Cardiac septum (tissue), 1 donor: ENCODE measurements at places on chromosomes 11 and 22.

DNA sequence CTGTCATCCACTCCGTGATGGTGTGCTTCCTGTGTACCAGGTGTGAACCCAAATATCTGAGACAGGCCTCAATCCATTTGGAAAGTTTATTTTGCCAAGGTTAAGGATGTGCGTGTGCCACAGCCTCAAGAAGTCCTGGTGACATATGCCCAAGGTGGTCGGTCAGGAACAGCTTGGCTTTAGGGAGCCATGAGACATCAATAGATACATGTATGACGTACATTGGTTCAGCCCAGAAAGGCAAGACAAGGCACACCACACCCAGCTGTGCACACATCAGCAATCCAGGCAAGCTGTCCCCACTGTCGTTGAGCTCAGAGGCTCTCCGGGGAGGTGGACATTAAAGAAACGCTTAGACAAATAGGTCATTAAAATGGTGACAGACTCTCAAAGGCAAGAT, 56.8 kb upstream of the SHANK2 start:
- peak; percentile 22 for DNase-seq

- peak; percentile 76 for DNase-seq
These were observed 150.7 kb downstream of the PKNOX2 start for GRCh38 chr11:125315079-125315740.

DNA sequence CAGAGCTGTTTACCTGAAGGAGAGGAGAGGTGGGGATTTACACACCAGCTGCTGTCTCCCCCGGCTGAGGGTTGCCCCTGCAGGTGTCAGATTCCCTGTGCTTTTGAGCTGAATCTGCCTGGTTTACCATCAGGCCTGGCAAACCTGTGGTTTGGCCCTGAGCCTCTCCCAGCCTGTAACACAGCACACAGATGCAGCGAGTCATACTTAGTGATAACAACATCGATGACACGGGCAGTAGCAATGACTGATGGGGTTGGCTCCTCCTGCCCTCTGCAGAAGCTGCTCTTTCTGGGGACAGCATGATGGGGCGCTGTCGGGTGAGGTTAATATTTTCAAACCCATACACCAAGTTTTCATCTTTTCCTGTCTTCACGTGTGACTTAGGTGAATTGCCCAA, 380.0 kb upstream of the B3GAT1 start:
- no peak for DNase-seq

DNA sequence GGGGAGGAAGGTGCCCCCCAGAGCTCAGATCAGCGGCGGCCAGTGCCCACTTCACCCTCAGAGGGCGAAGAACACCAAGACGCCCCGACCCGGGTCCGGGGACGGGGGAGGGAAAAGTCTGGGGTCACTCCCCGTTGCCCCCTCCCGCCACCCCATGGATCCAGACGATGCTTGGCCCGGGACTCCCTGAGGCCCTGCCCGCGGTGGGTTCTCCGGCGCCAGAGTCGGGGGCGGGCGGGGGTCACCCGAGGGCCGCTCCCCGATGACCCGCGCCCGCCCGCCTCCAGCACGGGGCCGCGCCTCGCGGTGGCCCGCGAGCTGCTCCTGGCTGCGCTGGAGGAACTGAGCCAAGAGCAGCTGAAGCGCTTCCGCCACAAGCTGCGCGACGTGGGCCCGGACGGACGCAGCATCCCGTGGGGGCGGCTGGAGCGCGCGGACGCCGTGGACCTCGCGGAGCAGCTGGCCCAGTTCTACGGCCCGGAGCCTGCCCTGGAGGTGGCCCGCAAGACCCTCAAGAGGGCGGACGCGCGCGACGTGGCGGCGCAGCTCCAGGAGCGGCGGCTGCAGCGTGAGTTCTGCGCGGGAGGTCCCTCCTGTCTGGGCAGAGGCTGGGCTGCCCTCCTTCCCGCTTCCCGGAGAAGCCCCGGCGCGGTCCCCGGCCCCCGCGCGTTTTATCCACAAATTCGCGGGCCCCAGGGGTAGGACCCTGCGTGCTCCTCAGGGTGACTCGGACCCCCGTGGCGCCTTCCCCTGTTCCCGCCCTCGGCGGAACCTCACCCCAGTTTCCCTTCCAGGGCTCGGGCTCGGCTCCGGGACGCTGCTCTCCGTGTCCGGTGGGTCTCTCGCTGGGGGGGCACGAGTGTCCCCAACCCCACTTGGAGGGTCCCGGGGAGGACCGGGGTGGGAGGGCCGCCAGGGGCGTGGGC, 1.1 kb downstream of the NLRP6 start:
- no peak for DNase-seq

DNA sequence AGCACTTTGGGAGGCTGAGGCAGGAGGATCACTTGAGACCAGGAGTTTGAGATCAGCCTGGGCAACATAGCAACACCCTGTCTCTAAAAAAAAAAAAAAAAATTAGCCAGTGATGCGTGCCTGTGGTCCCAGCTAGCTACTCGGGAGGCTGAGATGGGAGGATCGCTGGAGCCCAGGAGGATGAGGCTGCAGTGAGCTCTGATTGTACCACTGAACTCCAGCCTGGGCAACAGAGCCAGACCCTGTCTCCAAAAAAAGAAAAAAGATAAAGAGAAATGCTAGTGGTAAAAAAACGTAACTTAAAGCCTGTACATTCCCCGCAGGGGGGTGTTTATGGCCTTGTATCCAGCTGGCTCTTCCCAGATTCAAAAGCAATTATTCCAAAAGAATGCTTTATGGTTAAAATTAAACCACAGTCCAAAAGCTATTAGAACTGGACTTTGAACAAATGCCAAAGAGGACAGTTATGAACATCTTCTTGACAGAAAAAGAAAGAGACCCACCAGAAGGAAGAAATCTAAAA, 16.4 kb upstream of the SNX32 start:
- DNase-seq = no peak

DNA sequence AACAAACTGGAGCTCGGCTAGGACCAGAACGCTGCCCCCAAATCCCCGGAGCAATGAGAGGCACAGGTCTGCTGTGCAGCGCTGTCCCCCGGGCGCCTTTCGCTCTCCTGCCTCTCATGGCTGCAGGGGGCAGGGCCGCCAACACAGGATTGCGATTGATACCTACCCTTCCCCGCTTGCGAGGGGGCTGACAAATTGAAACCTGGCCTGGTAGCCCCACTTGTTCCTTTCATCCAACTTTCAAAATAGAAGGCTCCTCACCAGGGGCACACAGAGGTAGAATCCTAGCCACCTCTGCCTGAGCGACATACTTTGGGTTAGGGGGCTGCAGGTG, 642 bp upstream of the CASTOR1 start:
- no peak for DNase-seq

- DNase-seq = peak; percentile 88
These were observed 7.7 kb downstream of the RIN1 start for GRCh38 chr11:66328302-66329144.

DNA sequence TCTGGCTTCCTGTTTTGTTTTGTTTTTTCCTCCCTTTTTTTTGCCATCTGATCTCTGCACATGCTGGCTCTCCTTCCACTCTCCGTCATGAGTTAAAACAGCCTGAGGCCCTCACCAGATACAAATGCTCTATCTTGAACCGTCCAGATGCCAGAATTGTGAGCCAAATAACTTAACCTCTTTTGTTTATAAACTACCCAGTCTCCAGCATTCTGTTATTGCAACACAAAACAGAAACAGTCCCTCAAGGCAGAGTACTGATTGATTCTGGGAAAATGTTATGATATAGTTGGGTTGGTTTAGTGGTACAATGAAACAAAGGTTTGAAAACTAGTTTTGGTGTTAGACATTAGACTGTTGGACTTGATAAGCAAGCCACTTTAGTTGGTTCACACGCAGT, 1390.0 kb upstream of the RAG2 start:
- no peak for DNase-seq

DNA sequence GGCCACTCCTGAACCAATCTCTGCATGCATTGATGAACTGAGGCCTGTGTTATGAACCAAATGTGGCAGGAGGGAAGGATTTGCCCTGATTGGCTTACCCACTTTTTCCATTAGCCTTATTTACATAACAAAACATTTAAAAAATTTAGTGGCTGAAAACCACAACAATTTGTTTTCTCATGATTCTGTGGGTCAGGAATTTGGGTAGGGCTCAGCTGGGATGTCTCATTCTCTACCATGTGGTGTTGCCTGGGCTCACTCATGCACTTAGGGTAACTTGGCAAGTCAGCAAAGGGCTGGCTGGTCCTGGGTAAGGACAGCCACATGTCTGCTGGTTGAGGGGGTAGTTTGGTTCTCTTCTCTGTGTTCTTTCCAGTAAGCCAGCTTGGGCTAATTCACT, 35.1 kb upstream of the CYP2R1 start:
- DNase-seq = no peak

GRCh38 chr11:2342981-2343380, 34.1 kb upstream of the CD81 start:
- peak; percentile 27 for DNase-seq

GRCh38 chr11:8333376-8333775, 69.7 kb upstream of the LMO1 start:
- no peak for DNase-seq

DNA sequence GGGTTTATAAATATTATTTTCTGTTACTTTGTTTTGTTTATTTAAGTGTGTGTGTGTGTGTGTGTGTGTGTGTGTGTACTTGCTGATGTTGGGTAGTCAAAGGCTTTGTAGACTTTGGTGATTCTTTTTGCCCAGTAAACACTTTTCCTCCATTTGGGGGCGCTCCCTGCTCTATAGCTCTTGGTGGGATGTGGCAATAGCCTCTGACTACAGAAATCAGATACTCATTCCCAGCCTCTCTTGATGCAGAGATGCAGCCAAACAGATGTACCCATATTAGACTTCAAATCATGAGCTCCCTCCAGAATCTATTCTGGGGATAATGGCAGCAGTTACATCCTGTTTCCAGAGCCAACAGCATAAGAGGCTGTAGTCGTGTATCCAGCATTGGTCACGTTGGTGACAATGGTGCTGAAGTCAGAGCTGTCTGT, 33.4 kb upstream of the APOL5 start:
- DNase-seq = no peak

- DNase-seq = no peak
These were observed 3.1 kb upstream of the SH3BP1 start for GRCh38 chr22:37636186-37636948.

DNA sequence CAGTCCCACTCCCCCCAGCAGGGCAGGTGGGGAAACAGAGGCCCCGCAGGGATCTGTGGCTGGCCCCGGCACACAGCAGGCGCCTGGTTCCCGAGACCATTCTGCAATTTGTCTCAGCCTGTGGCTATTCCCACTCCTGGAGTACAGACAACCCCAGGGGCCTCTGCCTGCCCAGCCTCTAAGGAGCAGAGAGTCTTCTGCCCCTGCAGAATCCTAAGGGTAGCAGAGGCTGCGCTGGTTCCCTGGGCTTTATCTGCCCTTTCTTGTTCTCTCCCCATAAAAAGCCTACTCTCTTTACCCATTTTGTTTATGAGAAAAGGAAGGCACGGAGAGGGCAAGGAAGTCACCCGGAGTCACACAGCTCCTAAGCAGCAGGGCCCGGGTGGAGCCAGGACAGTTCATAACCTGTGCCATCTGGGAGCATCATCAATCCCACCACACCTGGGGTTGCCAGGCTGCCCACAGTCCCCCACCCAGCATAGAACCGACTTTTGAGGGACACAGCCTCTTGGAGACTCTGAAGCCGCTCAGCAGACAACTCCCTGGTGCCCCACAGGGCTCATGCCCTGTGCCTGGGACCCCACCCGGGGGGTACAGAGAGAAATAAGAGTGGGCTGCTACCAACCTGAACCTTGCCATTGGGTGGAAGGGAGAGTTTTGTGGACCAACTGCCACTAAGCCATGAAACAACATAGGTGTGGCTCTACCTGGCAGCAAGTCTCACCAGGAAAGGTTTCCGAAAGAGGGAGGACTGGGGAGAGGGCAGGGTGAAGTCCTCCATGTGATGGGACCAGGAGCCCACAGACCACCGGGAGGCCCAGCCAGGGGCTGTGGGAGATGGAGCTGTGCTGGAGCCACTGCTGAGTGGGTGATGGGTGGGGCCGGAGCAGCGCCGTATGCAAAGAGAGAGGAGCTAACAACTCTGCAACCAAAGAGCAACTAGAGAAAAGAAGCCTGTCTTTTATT, 17.2 kb upstream of the LINC01488 start:
- DNase-seq = no peak

GRCh38 chr22:44337678-44338004, 24.9 kb upstream of the SHISAL1 start:
- peak; percentile 81 for DNase-seq

- DNase-seq = no peak
These were observed 107.7 kb upstream of the CLMP start for GRCh38 chr11:123302751-123303195.

GRCh38 chr11:43830928-43831440, 49.6 kb upstream of the ALKBH3 start:
- no peak for DNase-seq

DNA sequence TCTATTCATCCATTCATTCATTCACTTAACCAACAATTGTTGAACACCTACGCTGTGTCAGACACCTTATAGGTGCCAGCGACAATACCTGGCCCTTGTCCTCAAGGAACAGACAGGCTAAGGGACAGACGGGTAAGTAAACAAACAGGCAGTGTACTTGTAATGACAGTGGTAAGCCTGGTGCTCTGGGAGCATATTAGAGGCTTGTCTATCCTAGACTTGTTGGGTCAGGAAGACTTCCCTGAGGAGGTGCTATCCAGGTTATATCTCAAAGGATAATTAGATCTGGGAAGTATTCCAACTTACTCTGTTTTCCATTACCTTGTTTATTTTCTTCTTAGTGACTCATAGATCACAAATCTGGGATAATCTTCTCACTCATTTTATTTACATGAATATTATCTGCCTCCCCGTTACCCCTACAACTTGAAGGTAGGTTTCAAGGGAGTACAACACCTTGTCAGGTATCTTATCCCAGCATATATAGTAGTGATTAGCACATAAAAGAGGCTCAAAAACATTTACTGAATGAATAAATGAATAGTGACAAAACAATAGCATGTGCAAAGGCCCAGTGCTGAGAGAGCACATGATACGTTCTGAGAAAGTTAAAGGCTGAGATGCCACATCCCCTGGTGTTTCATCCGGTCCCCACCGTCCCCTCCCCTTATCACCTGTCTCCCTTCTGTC, 75.3 kb upstream of the NCAM1 start:
- no peak for DNase-seq

GRCh38 chr22:22079404-22080148, 97.0 kb upstream of the TOP3B start:
- DNase-seq = no peak

DNA sequence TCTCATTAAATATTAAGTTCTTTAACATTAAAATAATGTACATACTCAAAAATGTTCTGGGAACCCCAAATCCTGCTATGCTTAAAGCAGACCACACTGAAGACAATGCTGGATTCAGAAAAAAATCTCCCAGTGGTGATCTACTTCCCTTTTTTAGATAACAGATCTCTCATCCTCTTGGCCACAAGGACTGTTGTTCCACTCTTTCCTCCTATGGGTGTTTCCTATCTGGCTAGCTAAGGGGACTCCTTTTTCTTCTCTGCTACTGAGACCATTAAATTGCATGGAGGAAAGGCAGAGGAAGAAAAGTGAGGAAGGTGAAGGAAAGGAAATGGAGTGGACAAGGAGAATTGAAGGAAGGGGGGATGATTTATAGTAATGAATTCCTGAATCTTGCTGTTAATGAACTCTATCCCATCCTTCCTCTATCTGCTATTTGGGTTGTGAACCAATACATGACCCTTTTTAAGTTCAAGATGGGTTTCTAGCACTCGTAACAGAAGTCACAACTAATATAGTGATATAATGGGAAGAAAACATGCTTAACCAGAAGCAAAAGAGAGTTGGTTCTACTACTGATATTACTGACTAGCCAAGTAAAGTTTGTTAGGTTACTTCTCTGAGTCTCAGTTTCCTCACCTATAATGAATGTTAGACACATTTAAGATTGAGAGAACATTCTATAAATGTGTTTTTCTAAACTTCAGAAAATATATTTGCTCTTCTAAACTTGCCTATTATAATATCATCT, 53.2 kb downstream of the PIK3C2A start:
- DNase-seq = no peak

GRCh38 chr22:29146091-29146560, 59.6 kb upstream of the EMID1 start:
- peak; percentile 33 for DNase-seq
